Nephron progenitor cell (in vitro differentiated cells): ENCODE measurements at places on chromosomes 4 and X.
A peak's percentile ranks its signal among the peaks of the same experiment; 100 is the strongest.

GRCh38 chr4:9904976-9905587 lies 116.2 kb downstream of the SLC2A9 start:
- DNase-seq, result no peak

GRCh38 chr4:113350576-113350975 lies 301.1 kb downstream of the ANK2 start:
- no peak for DNase-seq

- peak; percentile 50 for DNase-seq
Measured at GRCh38 chr4:4820261-4820660, 39.2 kb upstream of the MSX1 start.

- DNase-seq, result no peak
Measured at GRCh38 chr4:52552778-52553177, 106.3 kb downstream of the USP46 start.

GRCh38 chr4:185127021-185127925 lies 15.8 kb upstream of the SLC25A4 start:
- DNase-seq, result peak; percentile 62

DNA sequence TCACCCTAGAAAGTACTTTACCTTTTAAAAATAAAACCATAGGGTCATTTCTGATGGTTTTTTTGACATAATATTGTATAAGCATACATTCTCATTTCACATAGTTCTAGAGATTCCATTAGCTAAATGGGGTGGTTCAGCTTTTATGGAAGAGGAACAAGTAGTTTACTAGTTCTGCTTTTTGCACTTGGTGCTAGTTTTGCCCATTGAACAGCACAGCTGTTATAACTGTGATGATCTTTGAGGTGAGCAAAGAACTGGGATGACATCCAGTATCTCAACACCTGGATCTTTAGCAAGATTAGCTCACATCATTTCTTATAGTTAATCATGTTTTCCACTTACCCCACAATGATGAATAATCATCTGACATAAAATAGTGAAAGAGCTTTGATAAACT lies 40.9 kb downstream of the MOB1B start:
- no peak for DNase-seq
